ENCODE measurements at places on chromosomes 4 and X. TPM values are rescaled to one million over a fixed set of nuclear protein-coding genes. Genes with fewer than 3 reads are reported as not detected.

The CYLC1 gene
- total RNA-seq, result not detected

The XIAP gene
- 32.0 TPM for total RNA-seq

GRCh38 chr4:110132816-110133719 lies 65.3 kb downstream of the ELOVL6 start:
- H3K27ac ChIP-seq, result no peak overlapping the region
- DNase-seq, result no peak
- no peaks in the 10 kb centered on the region for H3K27me3 ChIP-seq

GRCh38 chr4:174406383-174406782 lies 115.9 kb downstream of the HPGD start:
- DNase-seq, result no peak
- H3K36me3 ChIP-seq, result no peaks in the 10 kb centered on the region
- H3K4me3 ChIP-seq, result no peak overlapping the region
- no peaks in the 10 kb centered on the region for H3K27me3 ChIP-seq
- H3K4me1 ChIP-seq, result no peaks in the 10 kb centered on the region
- H3K27ac ChIP-seq, result no peak overlapping the region

DNA sequence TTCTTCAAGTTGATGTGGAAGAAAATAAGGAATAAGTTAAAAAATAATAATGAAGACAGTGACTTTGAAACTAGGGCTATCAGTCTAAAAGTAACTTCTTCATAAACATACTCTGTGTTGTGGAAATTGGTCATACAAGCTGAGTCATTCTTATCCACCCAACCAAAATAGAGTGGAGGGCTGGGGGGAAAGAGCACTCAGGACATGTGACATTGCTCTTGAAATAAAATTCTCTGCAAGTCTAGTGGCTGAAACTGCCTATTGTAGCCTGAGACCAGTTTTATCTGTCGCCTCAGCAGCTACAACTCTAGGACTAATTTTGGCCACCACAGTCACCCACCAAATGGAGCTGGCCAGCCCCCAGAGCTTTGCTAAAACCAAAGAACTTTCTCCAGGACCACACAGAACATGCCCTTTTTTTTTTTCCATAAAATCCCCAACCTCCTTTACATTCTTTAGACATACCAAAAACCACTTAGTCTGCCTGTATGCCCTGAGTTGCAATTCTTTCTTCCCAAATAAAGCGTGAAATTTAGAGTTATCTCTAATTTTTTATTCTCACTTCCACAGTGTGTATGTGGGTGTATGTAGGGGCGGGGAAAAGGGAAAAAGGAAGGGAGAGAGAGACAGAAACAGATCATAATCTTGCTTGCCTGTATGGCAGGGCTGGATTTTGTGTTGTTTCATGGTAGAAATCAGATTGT lies 23.0 kb upstream of the SLC25A4 start:
- H3K27me3 ChIP-seq, result peaks cover 20% of the 10 kb centered on the region
- no peak overlapping the region for H3K4me3 ChIP-seq
- H3K36me3 ChIP-seq, result no peaks in the 10 kb centered on the region
- no peak overlapping the region for H3K27ac ChIP-seq
- no peak for DNase-seq
- peaks cover 9% of the 10 kb centered on the region for H3K4me1 ChIP-seq

DNA sequence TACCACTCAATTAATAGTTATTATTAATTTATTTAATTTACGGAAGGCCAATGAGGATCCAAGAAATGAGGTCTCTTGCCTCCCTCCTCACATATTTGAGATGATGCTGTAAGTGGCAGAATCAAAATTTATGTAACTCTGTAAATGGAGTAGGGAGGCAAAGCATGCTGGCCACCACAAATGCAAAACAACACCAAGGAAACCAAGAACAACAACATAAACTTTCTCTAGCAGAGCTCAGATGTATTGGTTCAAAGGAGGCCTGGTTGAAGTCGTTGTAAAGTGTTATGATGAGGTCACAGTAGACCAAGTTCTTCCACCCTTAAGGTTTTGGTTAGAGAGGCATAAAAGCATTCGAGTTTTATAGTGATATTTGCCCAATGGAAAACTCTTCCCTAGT lies 194.8 kb upstream of the FAT1 start:
- no peak overlapping the region for H3K27ac ChIP-seq
- no peaks in the 10 kb centered on the region for H3K36me3 ChIP-seq
- no peaks in the 10 kb centered on the region for H3K27me3 ChIP-seq
- H3K4me1 ChIP-seq, result no peaks in the 10 kb centered on the region
- no peak for DNase-seq

DNA sequence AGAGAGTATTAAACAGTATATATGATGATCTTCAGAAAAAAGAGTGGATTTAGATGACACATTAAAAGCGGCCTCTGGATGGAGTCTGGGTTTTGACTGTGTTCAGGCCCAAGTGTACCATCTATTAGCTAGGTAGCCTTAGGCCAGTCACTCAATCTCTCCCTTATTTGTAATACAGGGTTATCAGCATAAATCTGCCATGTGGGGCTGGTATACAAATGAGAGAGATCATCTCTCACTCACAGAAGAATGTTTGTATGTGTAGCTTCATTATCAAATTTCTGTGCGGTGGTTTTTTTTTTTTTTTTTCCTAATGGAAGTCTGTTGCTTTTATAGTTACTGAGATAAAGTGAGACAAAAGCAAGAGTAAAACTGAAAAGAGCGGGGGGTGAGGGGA lies 12.7 kb downstream of the SLC2A9 start:
- no peaks in the 10 kb centered on the region for H3K36me3 ChIP-seq
- no peaks in the 10 kb centered on the region for H3K27me3 ChIP-seq
- no peak for DNase-seq
- no peak overlapping the region for H3K4me3 ChIP-seq
- peaks cover 24% of the 10 kb centered on the region for H3K4me1 ChIP-seq

DNA sequence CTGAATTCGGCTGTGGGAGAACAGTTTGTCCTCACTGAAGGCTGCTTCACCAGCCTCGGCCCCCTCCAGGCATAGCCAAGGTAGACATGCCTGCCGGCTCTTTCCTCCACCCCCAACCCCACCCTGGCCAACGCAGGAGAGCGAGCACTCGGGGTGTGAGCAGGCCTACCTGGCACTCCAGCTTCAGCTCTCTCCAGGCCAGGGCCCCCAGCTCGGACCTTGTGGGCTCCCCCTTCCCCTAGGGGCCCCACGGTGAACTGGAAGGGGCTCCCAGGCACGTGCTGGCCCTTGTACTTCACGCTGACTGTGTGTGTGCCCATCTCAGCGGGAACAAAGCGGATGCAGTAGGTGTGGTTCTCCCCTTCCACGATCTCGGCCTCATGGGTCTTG lies 22.4 kb downstream of the FLNA start:
- H3K4me3 ChIP-seq, result no peak overlapping the region
- peaks cover 44% of the 10 kb centered on the region for H3K4me1 ChIP-seq
- H3K27me3 ChIP-seq, result no peaks in the 10 kb centered on the region
- no peak for DNase-seq
- peaks cover 52% of the 10 kb centered on the region for H3K36me3 ChIP-seq

All from activated B cell treated with CpG ODN at 0.5 μM for 24 hours (primary cell).